PC-9 (cell line): ENCODE measurements at places on chromosomes 6 and 20. TPM values are rescaled to one million over a fixed set of nuclear protein-coding genes. Genes with fewer than 3 reads are reported as not detected.

Gene HCK
- not detected in 2 replicates for total RNA-seq

Gene OR12D3
- total RNA-seq = not detected in 2 replicates

Gene BPIFB1
- not detected in 2 replicates for total RNA-seq

- DNase-seq = peak; percentile 91
These were observed 37.5 kb upstream of the MRPS18A start for GRCh38 chr6:43724914-43725642.

- no peak for DNase-seq
These were observed 294.7 kb downstream of the FRK start for GRCh38 chr6:115765966-115766365.

DNA sequence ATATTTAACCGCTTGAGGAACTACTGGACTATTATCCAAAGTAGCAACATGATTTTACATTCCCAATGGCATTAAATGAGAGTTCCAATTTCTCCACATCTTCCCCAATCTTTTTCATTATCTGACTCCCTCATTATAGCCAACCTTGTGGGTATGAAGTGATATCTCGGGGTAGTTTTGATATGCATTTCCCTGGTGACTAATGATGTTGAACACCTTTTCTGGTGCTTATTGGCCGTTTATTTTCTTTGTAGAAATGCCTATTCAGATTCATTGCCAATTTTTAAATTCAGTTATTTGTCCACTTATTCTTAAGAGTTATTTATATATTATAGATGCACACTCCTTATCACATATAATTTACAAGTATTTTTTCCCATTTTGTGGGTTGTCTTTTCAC lies 129.0 kb downstream of the MMS22L start:
- DNase-seq = no peak

- DNase-seq = peak; percentile 15
These were observed 185.8 kb upstream of the TENT5A start for GRCh38 chr6:81938014-81938856.

- DNase-seq = no peak
These were observed 143.7 kb downstream of the TENT5A start for GRCh38 chr6:81608776-81609175.
